ENCODE measurements at places on chromosomes 7 and 10. TPM values are rescaled to one million over a fixed set of nuclear protein-coding genes. Genes with fewer than 3 reads are reported as not detected.

Gene OR2A42
- total RNA-seq: 0.20 TPM

Gene VDAC2
- total RNA-seq: 67.8 TPM

Gene LBX1
- not detected for total RNA-seq

Gene UTF1
- total RNA-seq: not detected

Gene CALY
- 0.30 TPM for total RNA-seq

Gene SFMBT2
- total RNA-seq: 47.7 TPM

Gene GIMAP4
- 169 TPM for total RNA-seq

Gene FAM237B
- total RNA-seq: not detected

Gene ANXA8L1
- total RNA-seq: 0.42 TPM
